ENCODE measurements at places on chromosomes 2 and 18. TPM values are rescaled to one million over a fixed set of nuclear protein-coding genes. Genes with fewer than 3 reads are reported as not detected.

The ANKRD29 gene
- 2.4 TPM for total RNA-seq

The NRP2 gene
- 10.3 TPM for total RNA-seq

The PLGLB2 gene
- total RNA-seq, result 1.1 TPM

The COL6A3 gene
- total RNA-seq, result 0.19 TPM

The MRPL33 gene
- total RNA-seq, result 233 TPM

The CFAP53 gene
- 5.0 TPM for total RNA-seq
